ENCODE measurements at places on chromosomes 3 and 15. TPM values are rescaled to one million over a fixed set of nuclear protein-coding genes. Genes with fewer than 3 reads are reported as not detected.

DNA sequence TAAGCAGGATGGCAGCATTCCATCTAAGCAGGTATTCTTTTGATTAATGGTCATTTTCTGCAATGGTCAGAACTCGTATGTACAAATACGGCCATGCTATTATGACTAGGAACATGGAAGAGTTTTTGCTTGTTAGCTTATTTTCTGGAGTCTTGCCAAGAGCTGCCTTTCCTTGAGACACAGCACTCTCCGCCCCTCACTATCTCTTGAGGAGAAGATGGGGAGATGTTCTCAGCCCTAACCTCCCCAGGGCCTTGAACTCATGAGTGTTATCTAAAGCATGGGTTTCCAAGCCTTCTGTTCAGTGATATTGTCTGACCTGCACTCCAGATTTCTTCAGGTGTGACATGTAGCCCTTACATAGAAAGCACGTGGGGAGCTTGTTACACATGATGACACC lies 65.9 kb upstream of the ACTC1 start:
- DNase-seq, result no peak

- no peak for DNase-seq
These were observed 47.0 kb downstream of the OSBPL10 start for GRCh38 chr3:31934018-31934417.

CP gene
- polyA plus RNA-seq, result not detected

FRMD4B gene
- polyA plus RNA-seq, result 15.1 TPM

SUCNR1 gene
- not detected for polyA plus RNA-seq

Data from foreskin keratinocyte (primary cell).